ENCODE measurements at places on chromosomes 7 and 10.

DNA sequence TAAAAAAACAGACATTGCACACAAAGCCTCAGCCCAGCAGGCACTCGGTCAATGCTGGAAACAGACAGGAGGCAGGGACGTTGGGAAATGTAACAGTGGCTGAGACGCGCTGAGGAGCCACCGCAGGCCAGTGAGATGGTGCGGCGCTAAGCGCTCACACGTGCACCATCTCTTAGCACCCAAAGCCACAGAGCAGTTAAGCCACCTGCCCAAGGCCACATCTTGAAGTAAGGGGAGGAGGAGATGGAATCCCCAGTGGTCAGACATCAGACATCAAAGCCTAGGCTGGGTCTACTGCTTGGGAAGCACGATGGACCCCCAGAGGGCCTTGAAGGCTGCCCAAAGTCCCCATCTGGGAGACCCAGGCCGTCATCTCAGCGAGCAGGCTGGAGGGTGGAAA is 15.6 kb downstream of the LAT2 start:
- no peak for DNase-seq

GRCh38 chr7:114889646-114890285 is 32.1 kb upstream of the MDFIC start:
- no peak for DNase-seq

DNA sequence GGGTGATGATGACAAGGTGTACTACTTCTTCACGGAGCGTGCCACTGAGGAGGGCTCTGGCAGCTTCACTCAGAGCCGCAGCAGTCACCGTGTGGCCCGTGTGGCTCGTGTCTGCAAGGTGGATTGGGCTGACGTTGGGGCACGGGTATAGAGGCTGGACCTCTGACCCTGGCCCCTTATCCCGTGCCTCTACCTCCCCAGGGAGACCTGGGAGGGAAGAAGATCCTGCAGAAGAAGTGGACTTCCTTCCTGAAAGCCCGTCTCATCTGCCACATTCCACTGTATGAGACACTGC is 8.4 kb downstream of the MRPL43 start:
- no peak for DNase-seq

GRCh38 chr10:116800286-116800929 is 48.9 kb upstream of the ENO4 start:
- no peak for DNase-seq

DNA sequence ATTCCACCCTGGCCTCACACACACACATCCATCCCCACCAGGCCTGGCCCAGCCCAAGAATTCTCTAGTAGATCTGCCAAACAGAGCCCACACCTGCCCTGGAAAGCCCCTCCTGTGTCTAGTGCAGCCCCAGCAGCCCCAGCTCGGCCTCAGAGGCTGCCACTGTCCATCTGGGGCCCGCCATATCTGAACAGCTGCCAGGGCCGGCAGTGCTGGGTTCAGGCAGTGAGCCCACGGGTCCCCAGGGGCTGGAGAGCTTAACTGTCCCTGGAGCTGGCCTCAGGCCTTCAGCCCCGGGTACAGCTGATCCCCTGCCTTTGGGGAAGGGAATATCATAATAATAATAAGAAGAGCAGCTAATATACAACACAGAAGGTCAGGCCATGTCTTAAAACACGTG is 574 bp downstream of the MYL10 start:
- no peak for DNase-seq

- DNase-seq: no peak
Observed at GRCh38 chr10:51266496-51266895, 192.2 kb downstream of the PRKG1 start.

DNA sequence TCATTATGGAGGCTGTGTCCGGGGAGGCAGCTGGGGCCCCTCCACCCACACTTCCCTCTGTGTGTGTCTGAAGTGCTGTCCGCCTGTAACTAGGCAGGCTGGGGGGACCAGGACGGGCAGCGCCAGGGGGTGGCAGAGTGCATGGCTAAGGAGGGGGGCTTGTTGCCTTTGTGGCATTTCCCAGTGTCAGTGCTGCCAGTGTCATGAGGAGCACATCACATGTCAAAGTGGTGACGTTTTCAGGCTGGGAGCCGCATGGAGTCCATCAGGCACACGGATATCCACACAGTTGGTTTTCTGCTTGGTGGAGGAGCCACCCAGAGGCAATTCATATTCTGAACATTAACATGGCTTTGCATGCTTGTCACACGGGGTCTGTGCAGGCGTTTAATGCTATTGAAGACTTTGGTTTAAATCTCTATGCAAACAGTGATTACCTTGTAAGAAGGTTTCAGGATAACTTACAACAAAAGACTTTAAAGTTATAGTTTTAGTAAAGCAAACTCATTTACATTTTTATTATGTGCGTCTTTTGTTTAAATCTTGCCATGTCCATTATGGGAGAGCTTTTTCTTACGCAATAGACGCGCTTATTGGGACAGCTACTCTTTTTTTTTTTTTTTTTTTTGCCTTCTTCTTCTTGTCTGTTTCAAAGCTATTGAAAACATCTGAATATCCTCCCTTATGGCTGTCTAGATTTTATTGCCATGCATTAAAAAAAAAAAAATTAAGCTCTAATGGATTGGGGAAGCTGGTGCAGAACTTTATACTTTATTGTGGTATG is 52.9 kb downstream of the C10orf67 start:
- no peak for DNase-seq

DNA sequence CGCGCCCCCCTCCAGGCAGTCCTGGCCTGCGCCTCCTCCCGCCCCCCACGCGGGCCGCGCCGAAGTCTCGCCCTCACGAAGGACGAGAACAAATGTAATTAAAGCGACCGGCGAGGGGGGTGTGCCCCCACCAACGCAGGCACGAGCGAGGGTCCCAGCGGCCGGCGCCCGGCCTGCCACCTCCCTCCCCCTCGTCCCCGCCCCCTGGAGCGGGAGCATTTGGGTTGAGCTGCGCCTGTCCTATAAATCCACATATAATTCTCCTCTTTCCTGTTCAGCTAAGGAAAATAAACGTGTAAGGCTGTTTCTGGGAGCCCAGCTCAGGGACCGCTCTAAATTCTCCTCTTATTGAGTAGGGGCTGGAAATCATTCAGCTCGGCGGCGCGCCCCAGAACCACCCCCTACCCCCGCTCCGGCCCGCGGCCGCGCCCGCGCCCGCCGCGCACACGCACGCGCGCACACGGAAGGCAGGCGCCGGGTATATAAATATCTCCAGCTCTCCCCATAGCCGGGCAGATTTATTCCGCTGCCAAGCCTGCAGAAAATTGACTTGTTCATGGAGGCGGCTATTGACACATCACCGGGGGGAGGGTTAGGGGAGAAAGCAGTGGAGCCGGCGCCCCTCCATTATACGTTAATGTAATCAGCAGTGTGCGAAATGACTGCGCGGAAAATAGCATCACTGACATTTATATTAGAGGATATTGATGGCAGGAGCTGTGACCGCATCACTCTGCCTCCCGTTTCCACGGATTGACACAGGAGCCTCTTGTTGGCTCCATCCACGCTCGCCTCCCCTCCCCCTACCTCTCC is 61.6 kb upstream of the BTRC start:
- no peak for DNase-seq

GRCh38 chr10:76549171-76549570 is 1088.4 kb downstream of the KCNMA1 start:
- DNase-seq: no peak

DNA sequence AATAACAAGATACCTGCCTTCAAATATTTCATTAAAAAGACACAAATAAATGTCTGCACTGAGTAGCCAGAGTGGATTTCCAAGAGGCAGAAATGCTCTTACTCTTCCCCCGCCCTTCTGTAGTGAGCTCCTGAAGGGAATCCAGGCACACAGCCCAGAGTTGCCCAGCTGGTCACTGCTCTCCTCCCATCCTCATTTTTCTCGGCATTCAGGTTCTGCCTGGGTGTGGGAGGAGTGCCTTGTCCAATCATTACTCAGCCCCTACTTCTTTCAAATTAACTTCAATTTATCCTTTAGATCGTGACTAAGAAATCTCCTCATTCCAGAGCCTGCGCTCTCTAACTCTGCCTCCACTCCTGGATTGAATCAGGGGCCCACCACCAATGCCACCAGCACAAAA is 12.2 kb downstream of the CCDC6 start:
- no peak for DNase-seq

DNA sequence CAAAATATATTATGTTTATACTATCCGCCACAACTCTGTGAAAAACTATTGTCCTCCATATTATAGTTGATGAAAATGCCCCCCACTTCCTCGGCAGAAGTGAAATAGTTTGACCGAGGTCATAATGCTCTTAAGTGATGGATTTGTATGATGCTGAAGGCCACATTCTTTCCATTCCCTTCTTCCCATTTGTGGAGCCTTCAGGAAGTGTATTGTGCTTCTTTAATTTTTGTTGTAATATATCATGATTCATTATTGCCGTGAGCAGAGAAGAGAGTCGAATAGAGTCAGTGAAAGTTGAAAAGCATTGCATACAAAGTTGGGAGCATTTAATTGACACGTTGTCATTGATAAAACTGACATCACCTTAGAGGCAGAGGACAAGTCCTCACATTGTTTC is 460.3 kb downstream of the SUGCT start:
- no peak for DNase-seq

All from T1000 (cell line).